Stromal cell of bone marrow (primary cell): ENCODE measurements at places on chromosomes 6 and 20.

DNA sequence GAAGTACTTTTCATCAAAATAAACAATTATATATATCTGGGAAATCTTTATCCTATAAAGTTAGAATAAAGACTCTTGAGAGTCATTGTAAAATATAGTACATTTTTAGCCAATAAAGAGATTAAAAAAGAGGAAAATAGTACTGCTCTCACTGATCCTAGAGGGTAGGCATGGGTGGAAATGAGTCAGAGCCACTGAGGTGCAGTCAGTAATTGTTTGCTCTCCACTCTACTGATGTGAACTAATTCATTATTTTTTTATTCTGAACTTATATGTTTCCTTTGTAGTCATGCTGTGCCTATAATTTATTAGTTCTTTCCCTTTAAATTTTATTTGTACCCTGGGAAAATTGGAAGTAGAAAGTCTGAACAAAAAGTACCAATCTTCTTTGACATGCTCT is 1359.4 kb upstream of the GJE1 start:
- no peak for DNase-seq

DNA sequence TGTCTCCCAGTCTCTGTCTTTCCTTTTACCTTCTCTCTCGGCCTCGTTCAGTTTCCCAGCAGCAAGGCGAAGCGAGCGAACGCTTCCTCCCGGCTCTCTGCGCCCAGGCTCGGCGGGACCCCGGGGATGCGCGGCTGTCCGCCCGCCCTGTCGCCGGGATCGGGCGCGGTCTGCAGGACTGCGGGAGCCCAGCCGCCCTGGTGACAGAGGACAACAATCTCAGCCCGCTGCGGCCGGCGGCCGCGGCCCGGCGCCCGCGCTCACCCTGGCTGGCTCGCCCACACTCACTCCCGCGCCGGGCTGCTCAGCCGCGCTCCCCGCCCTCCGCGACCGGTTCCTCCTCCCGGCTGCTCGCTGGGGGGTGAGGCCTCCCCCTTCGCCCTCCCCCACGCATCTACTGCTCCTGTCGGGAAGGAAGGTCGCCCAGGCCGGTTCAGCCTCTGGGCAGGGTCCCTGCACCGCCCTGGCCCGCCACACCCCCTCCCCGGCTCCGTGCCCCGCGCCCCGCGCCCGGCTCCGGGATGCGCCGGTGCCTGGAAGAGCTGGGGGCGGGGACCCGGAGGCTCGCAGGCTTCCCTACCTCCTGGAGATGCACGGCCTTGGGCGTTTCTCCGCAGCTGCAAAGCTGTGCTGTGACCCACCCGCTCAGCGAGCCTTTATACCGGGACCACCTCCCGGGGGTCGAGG is 410 bp downstream of the SYNE1 start:
- no peak for DNase-seq

DNA sequence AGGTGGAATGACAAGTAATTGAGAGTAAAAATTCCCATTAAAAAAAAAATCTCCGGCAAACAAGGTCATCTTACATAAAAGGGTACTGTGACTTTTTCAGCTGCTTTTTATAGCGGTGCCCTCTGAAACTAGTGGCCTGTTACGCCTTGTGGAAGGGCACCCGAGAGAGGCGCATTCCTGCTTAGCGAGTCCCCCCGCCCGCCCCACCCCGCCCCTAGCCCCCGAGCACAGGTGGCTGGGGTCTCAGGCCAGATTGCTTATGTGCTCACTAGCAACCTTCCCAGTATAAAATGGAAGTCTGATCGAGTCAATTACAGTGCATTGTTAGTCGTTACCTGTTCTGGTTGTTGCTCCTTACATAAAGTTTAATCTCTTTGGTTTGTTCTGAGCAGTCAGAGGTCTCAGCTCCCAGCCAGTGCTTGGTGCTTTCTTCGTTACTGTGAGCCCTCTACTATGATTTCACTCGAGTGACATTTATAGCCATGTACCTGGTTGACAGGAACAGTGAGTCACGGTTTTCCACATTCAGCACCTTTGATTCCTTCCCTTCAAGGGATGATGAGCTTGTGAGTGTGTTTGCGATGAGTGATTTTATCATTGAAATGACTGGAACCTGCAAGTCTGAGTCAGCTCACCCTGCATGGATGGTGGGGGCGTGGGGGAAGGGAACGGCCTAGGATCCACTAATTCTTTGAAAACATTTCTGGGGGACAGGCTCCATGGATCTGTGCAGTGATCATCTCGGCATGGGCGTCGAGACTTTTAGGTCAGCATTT is 47.6 kb downstream of the ZDHHC14 start:
- no peak for DNase-seq

DNA sequence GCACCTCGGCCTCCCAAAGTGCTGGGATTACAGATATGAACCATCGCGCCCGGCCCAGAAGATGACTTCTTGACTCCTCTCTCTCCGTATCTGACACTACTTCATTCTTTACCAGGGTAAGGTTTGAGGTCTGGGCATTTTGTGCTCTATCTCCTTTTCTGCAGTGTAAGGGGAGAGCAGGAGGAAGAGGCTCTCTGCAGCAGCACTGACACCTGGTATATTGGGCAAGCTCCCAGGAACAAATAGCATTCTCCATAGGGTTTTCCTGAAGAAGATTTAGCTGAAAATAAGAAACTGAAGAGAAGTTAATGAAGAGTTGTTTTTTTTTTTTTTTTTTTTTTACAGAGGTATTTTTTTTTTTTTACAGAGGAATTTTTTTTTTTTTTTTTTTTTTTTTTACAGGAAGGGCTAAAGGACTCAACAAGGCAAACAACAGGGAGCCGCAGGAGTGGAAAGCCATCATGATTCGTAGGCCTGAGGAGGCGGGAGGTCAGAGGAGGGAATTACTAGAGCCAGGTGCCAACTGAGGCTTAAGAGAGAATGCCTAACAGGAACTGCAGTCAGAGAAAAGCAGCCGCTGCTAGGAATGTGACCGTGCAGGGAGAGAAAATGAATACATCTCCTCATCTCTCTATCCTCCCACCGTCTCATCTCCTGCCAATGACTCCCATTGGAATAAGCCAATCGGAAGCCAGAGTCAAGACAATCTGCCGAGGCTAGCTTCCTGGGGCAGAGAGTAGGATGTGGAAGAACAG is 34.7 kb upstream of the ADGRF4 start:
- DNase-seq = no peak

DNA sequence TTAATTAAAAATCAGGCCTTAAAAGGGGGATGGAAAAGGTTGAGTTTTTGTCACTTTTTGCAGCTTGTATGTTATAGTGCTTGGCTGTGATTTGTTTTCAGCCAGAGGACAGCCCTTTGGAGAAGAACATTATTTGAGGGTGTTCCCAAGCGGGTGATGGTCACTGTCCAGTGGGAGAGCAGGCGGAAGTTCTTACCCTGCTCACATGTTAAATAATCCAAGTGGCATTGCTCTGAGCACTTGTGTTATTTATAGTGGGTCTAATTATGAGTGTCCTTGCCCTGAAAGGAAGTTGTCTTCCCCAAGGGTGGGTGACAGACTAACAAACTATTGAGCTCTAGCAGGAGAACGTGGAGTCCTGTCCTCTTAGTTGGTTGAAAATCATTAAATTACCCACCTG is 49.5 kb downstream of the DOK5 start:
- DNase-seq = no peak

- DNase-seq = no peak
Measured at GRCh38 chr6:105326833-105327770, 75.8 kb downstream of the PREP start.

DNA sequence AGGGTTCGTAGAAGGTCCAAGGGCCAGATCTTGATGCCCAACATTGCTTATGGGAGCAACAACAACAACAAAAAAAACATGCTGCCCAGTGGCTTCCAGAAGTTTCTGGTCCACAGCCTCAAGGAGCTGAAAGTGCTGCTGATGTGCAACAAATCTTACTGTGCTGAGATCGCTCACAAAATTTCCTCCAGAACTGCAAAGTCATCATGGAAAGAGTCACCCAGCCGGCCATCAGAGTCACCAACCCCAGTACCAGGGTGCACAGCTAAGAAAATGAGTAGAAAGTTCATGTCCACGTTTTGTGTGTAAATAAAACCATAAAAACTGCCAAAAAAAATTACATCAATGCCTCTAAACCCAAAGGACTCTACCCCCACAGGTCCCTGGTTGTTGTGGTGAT is 3.8 kb downstream of the HLA-DPB1 start:
- no peak for DNase-seq

- no peak for DNase-seq
Measured at GRCh38 chr6:134938896-134939295, 11.0 kb downstream of the ALDH8A1 start.

GRCh38 chr6:78363688-78364087 is 503.7 kb upstream of the IRAK1BP1 start:
- DNase-seq = no peak

DNA sequence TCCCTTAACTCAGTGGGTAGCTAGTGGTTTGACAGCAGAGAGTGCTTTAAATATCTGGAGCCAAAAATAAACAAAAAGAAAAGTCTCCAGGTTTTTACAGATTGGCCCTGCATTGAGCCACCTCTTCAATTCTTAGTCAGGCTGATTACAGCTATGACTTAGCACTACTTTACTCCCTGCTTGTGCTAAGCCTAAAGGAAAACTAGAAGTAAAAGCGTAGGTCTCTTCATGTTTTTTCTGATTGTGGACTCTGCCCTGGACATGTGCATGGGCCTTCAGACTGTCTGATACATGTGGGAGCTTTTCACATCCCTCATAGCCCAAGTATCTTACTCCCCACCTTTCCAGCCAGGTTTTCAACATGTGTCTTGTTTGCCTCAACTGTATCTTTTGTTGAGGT is 33.3 kb downstream of the KPNA5 start:
- DNase-seq = no peak

GRCh38 chr20:14622796-14623195 is 285.4 kb upstream of the FLRT3 start:
- peak; percentile 6 for DNase-seq

- no peak for DNase-seq
Measured at GRCh38 chr20:5433352-5433751, 116.6 kb upstream of the PROKR2 start.

DNA sequence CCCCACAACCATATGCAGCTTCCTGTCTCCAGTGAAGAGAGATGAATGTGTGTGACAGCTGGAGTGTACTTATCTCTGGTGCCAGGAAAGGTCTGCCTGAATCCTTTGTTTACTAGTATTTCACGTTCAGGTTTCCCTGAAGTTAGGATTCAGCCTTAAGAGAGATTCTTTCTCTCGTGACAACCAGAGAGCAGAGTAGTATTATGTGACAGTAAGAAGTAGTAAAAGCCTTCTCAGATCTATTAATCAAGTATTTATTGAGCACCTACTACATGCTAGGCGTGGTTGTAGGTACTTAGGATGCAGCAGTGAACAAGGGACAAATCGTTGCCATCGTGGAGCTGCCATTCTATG is 949 bp downstream of the KIFC1 start:
- DNase-seq = no peak

GRCh38 chr6:55651015-55651414 is 72.0 kb upstream of the HMGCLL1 start:
- DNase-seq = no peak

DNA sequence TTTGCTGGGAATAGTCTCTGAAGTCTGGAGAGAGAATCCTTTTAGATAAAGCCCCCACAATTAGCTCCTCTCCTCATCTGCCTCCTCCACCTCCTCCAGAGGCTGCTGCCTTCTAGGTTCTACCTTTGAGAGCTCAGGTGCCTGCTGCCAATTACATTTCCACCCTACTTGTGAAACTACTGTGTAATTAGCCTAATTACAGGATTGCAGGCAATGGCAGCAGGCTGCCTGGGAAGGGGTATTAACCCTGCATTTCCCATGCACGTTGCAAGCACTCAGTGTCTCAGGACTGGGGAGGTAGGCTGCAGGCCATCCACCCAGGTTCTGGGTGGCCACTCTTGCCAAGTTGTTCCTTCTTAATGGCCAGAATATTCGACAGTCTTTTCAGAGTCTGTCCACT is 215.6 kb upstream of the ZNF217 start:
- DNase-seq = no peak

GRCh38 chr20:45254383-45255262 is at the start of gene SLPI:
SLPI (minus strand) TSS chr20:45254564; CDS start chr20:45254543, 21 bp downstream.
- peak; percentile 66 for DNase-seq

DNA sequence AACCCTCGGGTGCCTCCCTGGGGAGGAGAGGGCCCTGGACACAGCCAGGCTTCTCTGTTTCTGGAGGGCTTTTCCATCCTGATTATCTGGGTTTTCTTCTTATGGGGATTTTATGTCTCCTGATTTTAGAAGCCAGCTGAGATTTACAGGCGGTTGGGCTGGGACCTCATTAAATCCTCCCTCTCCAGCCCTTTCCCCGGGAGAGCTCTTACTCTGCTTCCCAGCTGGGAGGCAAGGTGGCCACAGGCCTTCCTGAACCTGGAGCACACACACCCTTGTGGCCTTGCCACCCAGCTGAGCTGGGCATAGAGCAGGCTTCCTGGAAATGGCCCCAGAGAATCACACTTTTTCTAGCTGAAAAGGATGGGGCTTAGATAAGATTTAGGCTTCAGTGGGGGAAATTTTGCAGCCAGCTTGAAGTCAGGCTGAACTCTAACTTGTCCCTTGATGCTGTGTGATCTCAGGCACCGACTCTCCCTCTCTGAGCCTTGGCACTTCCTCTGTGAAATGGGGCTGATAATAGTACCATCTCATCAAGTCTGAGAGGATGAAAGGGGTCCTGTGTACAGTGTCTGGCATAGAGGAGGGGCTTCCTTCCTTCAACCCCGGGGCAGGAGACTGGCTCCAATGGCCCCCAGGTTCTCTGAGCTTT is 16.6 kb downstream of the VSTM2L start:
- no peak for DNase-seq

- DNase-seq = no peak
Measured at GRCh38 chr6:36651659-36652379, 26.7 kb upstream of the CDKN1A start.

GRCh38 chr6:156782691-156783320 is 5.6 kb downstream of the ARID1B start:
- DNase-seq = no peak

DNA sequence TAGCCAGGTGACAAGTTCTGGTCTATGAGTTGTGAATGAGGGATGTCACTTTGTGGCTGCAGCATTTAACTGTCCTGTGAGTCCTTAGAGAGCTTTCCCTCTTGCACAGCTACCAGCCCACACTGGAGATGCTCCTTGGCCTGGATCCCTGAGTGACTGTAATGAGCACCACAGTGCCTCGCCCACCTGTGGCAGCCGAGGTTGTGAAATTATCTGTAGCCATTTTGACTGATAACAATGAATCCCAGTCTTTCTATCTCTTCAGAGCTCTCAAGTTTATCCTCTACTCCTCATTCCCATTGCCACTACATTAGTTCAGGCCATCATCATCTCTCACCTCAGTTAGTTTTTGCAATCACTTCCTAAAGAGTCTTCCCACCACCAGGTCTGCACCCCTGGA is 41.3 kb upstream of the BEND3 start:
- no peak for DNase-seq

- DNase-seq = no peak
Measured at GRCh38 chr6:123402052-123402451, 234.7 kb downstream of the TRDN start.

- peak; percentile 52 for DNase-seq
Measured at GRCh38 chr6:12545619-12546409, 170.8 kb upstream of the PHACTR1 start.
